Adrenal gland (tissue), 19 donors: ENCODE measurements at places on chromosomes 2 and 18. TPM values are rescaled to one million over a fixed set of nuclear protein-coding genes. Genes with fewer than 3 reads are reported as not detected.

EML6 gene
- total RNA-seq: 17.3 TPM

GRCh38 chr18:73218293-73218692 is 350.5 kb upstream of the NETO1 start:
- DNase-seq: no peak

GRCh38 chr2:2694746-2695145 is 363.7 kb upstream of the MYT1L start:
- no peak for DNase-seq

DNA sequence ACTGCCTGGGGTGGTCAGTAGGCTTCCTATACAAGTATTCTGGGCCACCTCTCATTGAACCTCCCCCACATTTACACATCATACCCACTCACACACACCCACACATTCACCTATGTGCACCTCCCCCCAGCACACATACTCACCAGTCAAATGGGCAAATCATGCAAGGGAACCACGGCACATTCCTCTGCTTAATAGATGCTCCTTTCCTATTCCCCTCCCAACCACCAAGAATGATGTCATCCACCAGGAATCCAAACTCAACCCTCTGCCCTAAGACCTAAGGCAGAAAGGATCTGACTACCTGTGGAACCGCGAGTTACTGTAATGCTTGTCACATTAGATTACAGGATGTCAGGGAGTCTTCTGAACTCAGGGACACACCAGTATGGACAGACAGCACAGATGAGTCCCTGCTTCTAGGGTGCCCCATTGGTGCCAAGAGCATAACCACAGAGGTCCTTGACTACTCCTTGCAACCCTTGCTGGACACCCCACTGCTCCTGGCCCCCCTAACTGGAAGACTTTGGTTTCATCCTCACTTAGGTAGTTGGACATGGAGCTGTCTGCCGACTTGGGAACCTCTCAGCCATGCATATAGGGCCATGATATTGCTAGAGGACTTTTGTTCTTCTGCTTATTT is 21.5 kb upstream of the CAB39 start:
- DNase-seq: no peak

DNA sequence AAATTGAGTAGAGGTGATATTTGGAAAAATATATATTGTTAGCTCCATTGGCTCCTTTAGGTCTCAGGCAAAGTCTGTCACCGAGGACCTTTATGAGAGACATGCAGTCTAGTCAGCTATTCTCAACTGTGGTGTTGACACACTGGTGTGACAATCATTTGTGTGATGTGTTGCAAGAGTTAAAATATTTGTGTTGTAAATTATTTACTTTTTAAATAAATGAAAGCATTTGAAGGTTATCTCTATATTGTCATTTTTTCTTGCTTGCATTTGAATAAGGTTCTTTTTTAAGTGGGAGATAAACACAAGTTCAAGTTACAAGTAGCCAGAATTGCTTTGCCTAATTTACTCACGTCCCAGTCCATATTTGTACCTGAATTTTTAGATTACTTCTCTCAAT is 4.3 kb downstream of the REL start:
- DNase-seq: no peak
